ENCODE measurements at places on chromosomes 3 and 15. TPM values are rescaled to one million over a fixed set of nuclear protein-coding genes. Genes with fewer than 3 reads are reported as not detected.
A peak's percentile ranks its signal among the peaks of the same experiment; 100 is the strongest.

GHSR gene
- not detected for total RNA-seq

DNA sequence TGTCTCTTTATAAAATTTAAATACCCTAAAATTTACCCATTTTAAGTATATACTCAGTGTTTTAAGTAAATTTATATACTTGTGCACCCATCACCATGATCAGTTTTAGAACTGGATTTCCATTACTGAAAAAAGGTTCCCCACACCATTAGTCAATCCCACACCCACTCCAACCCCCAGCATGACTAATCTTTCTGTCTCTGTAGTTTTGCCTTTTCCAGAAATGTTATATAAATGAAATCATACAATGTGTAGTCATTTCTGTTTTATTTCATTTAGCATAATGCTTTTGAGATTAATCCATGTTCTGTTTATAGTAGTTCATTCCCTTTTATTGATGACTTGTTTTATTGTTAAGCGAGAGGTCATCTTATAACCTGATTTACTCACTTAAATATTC lies 66.1 kb upstream of the LIMD1 start:
- DNase-seq, result no peak

- no peak for DNase-seq
Observed at GRCh38 chr3:150237490-150237889, 170.6 kb upstream of the TSC22D2 start.

- peak; percentile 39 for DNase-seq
Observed at GRCh38 chr3:44339181-44340057, 853 bp downstream of the TCAIM start.

Data from fibroblast of villous mesenchyme (primary cell).